MM.1S (cell line): ENCODE measurements at places on chromosomes 7 and 10.

DNA sequence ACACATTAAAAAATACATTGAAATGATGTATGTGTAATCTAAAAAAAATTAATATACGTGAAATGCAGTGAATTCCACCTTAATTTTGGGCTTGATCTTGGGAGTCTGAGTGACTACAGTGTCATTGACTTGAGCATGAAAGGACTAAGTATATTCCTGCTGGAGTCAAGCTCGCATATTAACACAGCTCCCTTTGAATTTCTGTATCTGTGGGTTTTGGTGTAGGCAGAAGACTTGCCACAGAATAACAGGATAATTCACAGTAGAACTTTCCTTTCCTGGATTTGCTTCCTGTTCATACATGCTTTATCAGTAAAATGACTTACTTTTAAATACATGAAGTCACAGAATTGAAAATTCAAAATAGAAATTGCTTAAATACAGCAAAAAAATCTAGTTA is 55.3 kb downstream of the PPP1R9A start:
- no peak for DNase-seq

- DNase-seq = no peak
These were observed 66.9 kb downstream of the SEMA3D start for GRCh38 chr7:85119934-85120333.

GRCh38 chr7:101671371-101672356 is 42.6 kb upstream of the MYL10 start:
- no peak for DNase-seq

DNA sequence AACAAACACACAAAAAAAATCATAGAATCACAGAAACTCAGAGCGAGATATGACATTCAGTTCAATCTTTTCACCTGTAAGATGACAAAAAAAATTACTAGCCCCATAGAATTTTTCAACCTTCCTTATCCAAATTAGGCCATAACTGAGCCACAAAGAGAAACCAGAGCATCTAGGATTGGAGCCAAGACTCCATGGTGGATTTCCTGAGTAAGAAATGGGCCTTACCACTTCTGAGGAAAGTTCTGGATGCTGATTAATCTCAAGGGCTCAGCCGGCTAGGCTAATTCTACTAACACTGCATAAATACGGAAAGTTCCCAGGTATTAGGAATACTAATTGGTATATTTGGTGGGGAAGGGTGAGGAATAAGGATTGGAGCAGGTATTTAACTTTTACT is 16.8 kb downstream of the LIPM start:
- DNase-seq = no peak
